HTR-8/SVneo (cell line): ENCODE measurements at places on chromosomes 11 and 22.
A peak's percentile ranks its signal among the peaks of the same experiment; 100 is the strongest.

- no peak for DNase-seq
Measured at GRCh38 chr11:1501421-1502167, 15.0 kb upstream of the MOB2 start.

DNA sequence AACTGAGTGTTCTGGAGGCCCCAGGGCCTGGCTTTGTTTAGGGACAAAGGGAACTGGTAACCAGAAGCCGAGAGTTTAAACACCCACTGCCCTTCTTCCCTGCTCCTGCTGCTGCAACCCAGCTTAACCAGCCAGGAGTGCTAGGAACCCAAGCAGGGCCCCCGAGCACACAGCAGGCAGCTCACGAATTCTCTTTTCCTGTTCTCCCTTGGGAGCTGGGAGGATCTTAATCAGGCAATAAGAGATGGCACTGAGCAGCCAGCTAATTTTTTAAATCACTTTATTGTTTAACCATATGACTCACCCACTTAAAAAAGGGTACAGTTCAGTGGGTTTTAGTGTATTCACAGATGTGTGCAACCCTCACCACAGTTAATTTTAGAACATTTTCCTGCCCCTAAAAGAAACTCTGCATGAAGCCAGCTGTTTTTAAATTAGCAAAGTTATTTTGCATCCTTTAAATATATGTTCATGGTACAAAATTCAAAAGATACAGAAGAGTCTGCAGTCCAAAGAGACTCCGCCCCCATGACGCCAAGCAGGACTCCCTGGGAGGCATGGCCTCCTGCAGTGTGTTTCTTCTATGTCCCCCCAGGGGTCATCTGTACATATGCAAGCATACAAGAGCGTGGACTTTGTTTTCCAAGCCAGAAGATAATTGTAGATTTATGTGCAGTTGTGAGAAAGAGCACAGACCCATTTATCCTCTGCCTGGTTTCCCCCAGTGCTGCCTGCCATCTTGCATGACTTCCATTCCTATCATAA is 18.9 kb upstream of the PPP6R3 start:
- DNase-seq = no peak

DNA sequence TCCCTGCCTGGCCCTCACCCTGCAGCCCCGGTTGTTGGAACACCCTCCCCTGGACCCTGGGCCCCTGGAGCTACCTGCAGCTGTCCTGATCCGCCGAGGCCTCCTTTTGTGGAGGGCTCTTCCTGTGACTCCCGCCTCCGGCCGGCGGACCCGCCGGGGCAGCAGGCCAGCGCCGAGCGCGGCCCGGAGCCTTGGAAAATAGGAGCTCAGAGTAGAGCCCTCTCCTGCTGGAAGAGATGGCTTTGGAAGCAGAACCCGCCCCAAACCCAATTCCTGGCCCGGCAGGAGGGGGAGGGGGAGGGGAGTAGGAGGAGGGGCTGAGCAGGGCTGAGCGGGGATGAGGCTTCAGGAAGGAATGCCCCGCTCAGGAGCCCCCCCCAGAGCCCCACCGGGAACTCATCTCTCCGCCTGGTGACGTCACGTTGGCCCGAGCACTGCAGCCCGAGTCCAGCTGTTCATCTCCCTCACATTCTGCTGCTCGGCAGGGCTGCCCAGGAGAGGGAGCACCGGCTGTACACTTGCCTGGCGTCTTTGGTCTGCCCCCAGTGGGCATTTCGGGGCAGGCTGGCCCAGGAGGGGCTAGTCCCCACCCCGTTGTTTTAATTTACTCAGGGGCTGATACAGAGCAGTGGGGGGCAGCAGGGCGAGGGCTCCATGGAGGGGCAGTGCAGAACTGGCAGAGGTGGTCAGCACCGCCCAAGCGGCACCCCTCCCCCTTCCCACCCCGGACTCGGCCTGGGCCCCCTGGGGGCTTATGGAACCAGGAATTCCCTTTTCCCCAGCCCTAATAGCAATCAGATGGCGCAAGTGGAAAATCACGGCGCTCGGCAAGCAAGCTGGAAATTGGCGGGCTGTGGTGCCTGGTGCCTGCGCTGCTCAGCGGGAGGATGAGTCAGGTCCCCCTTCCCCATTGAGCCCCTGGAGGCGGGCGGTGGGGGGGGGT is at the start of gene MRGPRF:
TSS of gene MRGPRF (minus strand) at position 238 of the 943 bp plus-strand sequence. CDS start 3,345 bp downstream, outside the sequence.
- no peak for DNase-seq

DNA sequence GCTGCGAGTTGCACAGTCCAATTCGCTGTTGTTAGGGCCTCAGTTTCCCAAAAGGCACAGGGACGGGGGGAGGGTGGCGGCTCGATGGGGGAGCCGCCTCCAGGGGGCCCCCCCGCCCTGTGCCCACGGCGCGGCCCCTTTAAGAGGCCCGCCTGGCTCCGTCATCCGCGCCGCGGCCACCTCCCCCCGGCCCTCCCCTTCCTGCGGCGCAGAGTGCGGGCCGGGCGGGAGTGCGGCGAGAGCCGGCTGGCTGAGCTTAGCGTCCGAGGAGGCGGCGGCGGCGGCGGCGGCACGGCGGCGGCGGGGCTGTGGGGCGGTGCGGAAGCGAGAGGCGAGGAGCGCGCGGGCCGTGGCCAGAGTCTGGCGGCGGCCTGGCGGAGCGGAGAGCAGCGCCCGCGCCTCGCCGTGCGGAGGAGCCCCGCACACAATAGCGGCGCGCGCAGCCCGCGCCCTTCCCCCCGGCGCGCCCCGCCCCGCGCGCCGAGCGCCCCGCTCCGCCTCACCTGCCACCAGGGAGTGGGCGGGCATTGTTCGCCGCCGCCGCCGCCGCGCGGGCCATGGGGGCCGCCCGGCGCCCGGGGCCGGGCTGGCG is at the start of gene BCR:
TSS of gene BCR (plus strand) at position 209 of the 592 bp plus-strand sequence. CDS start 452 bp downstream, outside the sequence.
- peak; percentile 31 for DNase-seq

- DNase-seq = no peak
Measured at GRCh38 chr11:65298655-65299179, 15.9 kb upstream of the CDC42EP2 start.

- DNase-seq = peak; percentile 24
Measured at GRCh38 chr11:119651802-119652584, 77.0 kb downstream of the NECTIN1 start.

- DNase-seq = no peak
Measured at GRCh38 chr11:79672786-79673185, 232.0 kb upstream of the TENM4 start.

- no peak for DNase-seq
Measured at GRCh38 chr11:119134389-119134978, 13.1 kb downstream of the HINFP start.

DNA sequence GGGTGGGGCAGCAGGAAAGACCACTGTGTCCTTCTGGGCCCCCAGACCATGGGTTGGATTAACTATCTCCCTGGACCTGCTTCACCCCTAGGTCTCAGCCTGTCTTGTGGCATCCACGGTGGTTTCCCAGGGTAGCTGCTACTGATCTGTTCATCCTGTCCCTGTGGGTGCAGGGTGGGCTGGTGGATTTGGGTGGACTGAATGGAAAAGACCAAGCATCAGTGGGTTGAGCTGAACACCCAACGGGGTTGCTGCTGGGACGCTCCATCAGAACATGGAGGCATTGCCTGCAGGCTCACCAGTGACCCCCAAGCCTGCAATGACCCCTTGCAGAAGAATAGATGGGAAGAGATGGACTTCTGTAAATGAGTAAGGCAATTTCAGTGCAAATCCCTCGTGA is 812.1 kb downstream of the TBC1D22A start:
- no peak for DNase-seq

DNA sequence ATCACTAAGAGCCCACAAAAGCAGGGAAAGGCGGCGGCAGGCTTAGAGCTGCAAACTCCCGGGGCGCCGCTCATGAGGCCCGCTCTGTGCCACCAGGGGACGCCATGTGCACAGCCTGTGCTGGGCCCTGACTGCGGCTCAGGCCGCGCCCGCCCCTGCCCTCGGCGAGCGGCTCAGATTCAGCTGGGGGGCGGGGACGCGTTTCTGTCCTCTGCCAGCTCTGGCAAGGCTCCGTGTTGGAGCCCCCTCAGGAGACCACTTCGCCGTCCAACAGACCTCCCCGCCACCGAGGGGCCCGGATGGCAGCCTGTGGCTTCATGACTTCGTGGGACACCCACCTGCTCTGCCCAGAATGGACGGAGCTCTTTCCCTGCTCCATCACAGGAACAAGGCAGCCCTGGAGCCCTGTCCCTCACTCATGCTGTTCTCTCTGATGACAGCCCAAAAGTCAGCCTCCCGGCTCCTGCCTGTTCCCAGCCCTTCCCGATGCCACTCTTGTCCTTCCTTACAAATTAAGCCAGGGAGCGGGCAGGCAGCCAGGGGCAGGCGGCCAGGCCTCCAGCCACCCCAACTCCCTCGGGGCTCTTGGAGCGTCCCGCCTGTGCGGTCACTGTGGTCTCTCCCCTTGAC is 69.1 kb downstream of the NAT10 start:
- DNase-seq = peak; percentile 85

- DNase-seq = no peak
Measured at GRCh38 chr11:36164506-36165250, 124.5 kb downstream of the COMMD9 start.

GRCh38 chr11:11997049-11997322 is 11.4 kb downstream of the DKK3 start:
- no peak for DNase-seq

DNA sequence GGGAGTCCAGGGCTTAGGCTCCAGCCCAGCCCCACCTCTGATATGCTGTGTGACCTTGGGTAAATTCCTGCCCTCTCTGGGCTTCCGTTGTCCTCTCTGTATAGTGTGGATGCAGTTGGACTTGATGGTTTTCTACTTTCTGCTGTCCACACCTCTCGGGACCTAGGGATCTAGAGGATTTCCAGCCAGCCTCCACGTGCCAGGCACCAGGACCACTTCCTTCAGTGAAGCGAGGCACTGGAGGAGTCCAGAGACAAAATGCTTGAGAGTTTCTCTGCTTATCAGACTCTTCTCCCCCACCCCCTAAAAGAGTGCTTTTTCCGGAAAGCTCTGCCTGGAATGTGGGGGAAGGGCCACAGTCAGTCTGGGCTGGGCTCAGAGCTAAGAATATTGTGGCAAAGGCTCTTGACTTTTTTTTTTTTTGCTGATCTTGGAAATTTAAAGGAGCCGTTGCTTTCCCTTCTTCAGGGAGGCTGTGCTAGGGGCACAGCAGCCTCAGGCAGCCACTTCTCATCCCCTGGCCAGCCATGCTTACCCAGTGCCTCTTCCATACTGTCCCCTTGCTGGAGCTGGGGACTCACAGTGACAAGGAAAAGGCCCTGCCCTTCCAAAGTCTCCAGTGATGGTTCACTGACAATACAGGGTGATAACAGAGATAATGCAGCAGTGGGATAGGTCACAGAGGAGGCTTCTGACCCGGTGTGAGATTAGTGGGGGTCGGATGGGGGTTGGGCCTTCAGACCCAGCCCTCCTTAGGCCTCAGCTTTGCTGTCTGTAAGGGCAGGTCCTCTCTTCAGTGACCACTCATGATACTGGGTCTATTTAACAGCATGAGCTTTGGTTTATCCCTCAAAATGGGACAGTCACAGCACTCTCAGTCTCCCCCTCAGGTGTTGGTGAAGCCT is 2.9 kb upstream of the SERPINH1 start:
- DNase-seq = no peak

DNA sequence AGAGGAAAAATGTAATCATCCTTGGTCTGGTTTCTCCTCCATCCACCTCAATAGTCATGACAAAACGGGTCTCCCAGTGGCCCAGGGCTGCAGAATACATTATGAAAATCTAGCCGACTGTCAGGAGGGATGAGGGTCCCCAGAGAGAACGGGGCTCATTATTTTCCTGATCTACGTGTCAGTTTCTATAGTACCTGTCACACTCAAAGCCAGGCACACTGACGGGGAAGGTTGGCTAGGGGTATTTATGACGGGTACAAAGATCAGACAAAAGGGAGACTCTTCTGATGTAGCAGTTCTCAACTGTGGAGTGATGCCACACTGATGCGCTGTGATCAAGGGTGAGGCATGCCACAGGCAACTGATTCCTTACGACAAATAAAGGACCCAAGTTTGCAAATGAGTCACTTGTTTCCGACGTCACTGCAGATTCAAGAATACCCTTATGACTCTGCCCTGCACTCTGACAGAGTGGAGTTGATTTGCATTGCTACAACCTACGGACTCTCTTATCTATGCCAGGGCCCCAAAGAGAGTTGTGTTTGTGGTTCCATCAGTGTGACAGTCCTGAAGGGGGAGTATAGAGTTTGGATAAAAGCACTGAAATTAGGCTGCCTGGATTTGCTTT is 188.2 kb upstream of the TBCEL start:
- DNase-seq = no peak

- peak; percentile 22 for DNase-seq
Measured at GRCh38 chr11:16883174-16883573, 131.0 kb downstream of the PLEKHA7 start.

DNA sequence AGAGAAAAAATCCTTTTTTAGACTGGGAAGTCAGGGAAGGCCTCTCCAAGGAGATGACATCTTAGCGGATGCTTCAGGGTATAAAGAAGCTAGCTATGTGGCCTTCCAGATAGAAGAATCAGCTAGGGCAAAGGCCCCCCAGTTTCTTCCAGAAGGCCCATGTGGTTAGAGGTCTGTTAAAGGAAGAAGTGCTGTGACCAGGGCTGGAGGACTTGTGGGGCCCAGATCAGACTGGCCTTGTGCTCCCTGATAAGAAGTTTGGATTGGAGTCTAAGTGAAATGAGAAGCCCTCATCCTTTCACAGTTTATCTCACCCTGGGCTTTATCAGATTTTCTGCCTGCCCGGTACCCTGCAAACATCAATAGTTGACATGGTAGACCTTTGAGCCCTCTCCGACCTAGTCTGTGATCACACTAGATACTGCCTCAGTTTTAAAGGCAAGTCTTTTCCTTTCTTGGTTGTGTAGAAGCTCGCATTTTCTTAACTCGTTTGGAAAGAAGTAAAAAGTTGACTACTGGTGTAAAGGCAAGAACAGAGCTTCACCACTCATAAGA is 7.8 kb downstream of the AMPD3 start:
- DNase-seq = no peak

DNA sequence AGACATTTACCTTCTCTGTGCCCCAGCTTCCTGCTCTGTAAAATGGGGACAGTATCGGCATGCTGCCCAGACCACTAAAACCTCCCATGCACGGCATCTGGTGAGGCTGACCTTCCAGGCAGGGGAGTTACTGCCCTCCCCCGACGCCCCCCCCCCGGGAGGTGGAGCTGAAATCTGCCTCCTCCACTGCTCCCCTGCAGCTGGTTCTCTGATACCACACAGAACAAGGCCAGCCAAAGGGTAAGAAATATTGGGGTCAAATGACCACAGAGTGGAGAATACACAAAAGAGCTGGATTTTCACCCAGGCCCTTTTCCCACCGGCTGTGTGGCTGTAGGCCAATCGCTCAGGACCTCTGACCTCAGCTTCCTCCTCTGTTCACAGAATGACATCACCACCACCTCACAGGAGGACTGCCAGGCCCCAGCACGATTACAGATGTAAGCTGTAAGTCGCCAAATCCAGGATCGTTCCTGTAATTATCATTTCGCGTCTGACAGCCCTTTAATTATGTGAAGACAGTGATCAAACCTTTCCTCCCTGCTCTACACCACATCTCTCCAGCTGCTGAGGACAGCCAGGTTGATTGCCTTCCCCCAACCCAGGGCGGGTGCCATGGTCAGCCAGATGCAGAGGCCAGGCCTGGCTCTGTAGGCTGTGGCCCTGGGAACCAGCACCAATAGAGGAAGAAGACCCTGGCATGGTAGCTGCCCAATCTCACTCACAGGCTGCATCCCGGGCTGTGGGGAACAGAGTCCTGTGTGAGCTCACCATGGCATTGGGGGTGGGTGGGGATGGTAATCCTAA is 35.7 kb upstream of the KLHL35 start:
- no peak for DNase-seq
